GF-D8 (cell line): ENCODE measurements at places on chromosomes 2 and 18.

DNA sequence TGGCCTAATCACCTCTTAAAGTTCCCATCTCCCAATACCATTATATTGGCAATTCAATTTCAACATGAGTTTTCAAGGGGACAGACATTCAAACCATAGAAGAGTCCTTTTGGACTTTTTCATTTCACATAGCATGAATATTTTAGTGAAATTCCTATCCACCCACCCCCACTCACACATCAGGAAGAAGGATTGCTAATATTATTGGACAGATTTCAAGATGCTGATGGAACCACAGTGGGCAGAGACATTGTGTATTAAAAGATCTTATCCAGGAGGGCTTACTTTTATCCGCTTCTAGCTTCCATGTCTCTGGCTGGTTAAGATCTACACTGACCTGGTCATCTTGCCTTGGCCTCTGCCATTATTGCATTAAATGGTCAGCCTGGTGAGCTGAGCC, 297.4 kb upstream of the ACVR2A start:
- DNase-seq: no peak

GRCh38 chr2:226903179-226903578, 67.3 kb downstream of the RHBDD1 start:
- no peak for DNase-seq

GRCh38 chr2:106130251-106130998, 63.7 kb downstream of the UXS1 start:
- no peak for DNase-seq

DNA sequence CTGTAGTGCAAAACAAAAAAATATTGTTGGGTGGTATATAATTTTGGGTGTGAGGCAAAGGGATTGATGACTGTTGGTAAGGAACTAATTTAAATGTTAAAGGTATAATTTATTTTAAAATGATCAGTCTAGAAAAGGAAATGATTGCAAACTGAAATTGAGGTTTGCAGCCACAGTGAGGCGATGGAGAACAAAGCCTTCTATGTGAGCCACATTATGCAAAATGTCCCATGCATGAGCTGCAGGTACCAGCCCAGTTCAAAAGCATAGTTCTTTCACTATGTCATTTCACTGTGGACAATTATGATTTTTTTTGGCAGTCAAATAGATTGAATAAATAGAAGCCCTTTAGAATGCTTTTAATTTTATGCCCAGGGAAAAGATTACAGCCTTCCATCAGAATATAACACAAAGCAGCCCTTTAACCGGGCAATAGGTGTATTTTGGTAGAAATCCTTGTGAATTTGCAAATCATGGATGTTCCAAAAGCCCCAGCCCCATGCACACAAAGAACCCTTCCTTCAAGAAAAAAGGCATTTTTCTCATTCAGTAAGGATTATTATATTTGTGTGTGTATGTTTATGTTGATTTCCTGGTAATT, 1.7 kb downstream of the MAP2 start:
- DNase-seq: no peak

- DNase-seq: no peak
Observed at GRCh38 chr2:100198461-100199230, 56.3 kb upstream of the AFF3 start.

GRCh38 chr2:84443477-84443876, 15.6 kb downstream of the SUCLG1 start:
- no peak for DNase-seq

DNA sequence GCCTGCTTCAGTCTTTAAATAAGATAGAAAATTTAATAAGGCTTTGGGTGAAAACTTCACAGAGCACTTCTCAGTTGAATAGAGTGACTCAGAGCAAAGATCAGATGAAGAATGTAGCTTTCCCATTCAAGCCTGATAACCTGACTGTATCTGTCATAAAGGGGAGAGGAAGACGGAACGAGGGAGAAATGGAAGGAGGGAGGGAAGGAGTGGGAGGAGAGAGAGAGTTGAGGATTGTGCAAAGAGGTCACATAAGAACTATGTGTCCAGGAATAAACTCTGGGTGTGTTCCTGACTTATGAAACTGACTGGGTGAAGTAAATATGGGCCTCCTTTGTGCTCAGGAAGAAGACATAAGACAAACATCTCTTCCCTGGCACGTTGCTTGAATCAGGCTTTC, 385.5 kb downstream of the LPIN1 start:
- no peak for DNase-seq
